T47D (cell line): ENCODE measurements at places on chromosomes 3 and 15.

- peak; percentile 78 for DNase-seq
These were observed at the start of gene ADPRH for GRCh38 chr3:119579366-119580066. Gene ADPRH (plus strand): TSS chr3:119579492. CDS start chr3:119582170, 2,678 bp downstream.

DNA sequence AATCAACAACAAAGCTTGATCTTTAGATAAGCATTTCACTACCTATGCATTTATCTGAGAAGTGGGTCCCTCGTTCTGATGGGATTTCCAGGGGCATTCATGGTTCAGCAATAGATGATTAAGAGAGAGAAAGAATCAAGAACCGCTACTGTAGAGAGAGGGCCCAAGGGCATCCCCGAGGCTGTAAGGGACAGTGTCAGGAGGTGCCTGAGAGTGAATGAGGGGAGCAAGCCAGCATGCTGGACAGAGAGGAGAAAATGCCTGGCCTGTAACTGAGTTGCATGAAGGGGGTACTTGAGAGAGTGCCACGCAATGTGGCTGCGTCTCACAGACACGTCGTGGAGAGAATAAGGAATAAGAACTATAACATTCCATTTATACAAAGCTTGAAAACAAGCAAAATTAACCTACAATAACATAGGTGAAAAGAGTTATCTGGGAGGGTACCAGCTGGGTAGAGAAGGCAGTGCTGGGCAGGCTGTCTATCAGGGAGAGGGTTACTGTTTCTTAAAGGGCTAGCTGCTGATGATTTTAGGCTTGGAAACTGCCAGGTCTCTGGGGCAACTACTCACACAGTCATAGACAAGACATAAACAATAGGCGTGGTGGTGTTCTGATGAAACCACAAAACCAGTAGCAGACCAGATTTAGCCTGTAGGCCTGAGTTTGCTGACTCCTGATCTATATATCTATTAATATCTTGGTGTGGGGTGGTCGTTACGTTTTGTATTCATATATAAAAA, 374.6 kb upstream of the CFAP20DC start:
- DNase-seq: no peak

DNA sequence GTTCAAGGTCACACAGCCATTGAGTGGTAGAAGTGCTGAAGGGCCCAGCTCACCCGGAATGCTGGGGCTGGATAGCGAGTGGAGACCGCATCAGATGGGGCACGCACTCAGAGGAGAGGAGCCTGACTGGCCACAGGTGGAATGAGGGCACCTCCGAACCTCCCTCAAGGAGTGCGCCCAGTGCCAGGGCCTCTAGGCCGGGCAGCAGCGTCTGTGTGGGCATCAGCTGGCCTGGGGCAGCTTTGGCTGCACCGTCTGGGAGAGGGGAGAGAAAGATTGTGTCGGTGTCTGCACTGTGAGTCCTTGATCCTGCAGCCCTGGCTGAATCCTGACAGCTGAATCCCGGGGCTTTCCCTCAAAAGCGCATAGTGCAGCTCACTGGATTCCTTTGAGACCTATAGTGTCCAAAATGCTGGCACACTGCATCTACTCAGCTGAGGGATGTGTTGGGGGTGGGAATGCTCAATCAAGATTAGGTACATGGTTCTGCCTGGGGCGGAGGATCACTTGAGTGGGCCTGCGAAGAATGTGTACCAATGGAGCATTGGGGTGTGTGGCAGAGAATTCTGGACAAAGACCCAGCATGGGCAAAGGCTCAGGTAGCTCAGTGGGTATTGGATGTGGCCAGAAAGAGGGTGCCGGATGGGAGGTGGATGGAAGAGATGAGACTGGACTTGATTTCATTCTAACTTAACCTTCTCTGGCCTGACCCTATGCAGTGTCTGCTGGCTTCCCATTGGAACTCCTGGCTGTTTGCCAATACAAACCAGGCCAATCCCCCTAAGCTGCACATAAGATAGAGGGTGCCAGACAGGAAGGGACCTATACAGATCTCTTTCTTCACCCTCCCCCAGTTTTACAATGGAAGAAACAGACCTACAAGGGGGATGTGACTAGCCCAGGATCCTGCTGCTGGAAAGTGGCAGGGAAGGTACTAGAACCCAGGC, 950 bp downstream of the ANKDD1A start:
- DNase-seq: no peak

DNA sequence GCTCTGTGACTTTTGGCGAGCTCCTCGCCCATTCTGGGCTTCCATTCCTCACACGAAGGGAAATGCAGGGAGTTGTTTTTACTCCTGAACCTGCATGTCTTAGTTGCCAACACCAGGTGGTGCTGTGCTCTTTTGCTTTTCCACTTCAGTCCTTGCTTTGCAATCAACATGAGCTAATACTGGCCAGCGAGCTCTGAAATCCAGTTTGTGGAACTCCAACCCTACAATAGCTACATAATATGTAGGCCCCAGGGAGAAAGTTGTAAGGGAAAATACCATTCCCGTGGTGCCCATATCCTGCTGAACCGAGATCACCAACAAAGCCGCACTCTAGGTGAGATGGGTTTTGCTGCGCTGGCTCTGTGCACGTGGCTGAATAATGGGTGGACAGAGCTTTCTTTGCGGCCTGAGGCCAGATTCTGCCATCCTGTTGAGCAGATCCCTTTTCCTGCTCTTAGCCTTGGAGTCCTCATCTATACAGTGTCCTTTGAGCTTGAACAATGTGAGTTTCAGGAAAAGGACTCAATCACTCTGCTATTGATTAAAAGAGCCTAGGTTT, 25.0 kb downstream of the LSM3 start:
- peak; percentile 91 for DNase-seq

- DNase-seq: peak; percentile 85
These were observed 7.0 kb downstream of the ADIPOQ start for GRCh38 chr3:186849374-186849975.

DNA sequence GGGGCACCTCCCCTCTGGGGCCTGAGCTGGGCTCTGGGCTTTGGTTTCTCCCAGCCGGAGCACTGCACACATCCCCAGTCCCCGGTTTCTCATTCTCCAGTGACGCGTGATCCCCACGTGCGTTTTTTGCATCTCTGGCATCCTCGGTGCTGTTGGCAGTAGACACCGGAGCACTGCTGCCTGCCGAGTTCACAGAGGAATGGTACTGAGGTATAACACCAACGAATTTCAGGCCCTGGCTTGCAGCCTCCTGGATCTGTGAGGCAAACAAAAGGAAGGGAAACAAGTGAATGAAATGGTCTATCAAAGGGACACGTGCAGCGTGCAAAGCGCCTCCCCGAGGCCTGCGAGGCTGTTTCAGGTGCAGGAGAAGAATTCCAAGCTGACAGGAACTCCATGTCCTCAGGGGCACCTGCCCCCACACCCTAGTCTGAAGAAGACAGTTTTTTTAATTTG, 112.9 kb downstream of the OXNAD1 start:
- no peak for DNase-seq
